Right ventricle myocardium superior (tissue), 1 donor: ENCODE measurements at places on chromosomes 7 and 10. TPM values are rescaled to one million over a fixed set of nuclear protein-coding genes. Genes with fewer than 3 reads are reported as not detected.

- DNase-seq: no peak
Observed at GRCh38 chr10:107418085-107418806, 253.7 kb upstream of the SORCS1 start.

- DNase-seq: peak; percentile 40
Observed at GRCh38 chr7:130890176-130891020, 156.4 kb upstream of the KLF14 start.

- no peak for DNase-seq
Observed at GRCh38 chr7:15068324-15068723, 165.8 kb upstream of the DGKB start.

The NEURL1 gene
- total RNA-seq: 0.05 TPM

The TBX20 gene
- 124 TPM for total RNA-seq
